ENCODE measurements at places on chromosomes 4 and X.
A peak's percentile ranks its signal among the peaks of the same experiment; 100 is the strongest.

DNA sequence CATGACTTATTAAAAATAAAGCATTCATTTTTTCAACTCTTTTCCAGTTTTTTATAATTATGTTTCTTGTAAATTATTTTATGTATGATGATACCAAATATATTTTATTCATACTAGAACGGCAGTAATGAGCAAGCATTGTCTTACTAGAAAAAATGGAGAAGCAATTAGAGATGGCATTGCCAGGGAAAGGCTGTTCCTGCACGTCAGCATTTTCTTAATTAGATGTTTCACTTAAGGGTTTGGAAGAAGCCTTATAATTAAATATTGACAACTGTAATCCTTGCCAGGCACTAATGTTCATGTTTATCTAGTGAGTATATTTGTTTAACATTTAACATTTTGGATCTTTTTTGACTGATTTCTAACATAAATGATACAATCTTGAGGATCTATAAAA lies 16.6 kb downstream of the FAM149A start:
- DNase-seq: no peak
- H3K27me3 ChIP-seq: peaks cover 17% of the 10 kb centered on the region
- H3K27ac ChIP-seq: no peak overlapping the region
- no peaks in the 10 kb centered on the region for H3K4me1 ChIP-seq

GRCh38 chrX:129842510-129843208 lies 1.0 kb downstream of the ZDHHC9 start:
- no peaks in the 10 kb centered on the region for H3K36me3 ChIP-seq
- no peaks in the 10 kb centered on the region for H3K27me3 ChIP-seq
- peak; percentile 40 for DNase-seq
- H3K4me3 ChIP-seq: peak overlapping the region; percentile 96

DNA sequence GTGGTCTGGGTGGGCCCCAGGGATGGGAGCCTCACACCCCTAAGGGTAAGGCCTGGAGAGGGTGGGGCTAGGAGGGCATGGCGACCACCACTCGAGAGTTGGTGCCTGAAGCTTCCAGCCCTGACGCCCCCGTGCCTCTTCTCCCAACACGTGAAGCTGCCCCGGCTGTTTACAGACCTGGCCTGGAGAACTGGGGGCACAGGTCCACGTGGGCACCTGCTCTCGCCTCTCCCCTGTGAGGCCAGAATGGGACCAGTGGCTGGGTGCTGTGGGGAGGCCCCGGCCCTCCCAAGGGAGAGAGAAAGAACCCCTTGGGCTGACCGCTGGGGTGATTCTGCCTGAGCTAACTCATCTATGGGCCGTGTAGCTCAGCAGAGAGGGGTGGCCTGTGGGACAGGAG lies 15.5 kb downstream of the NAT8L start:
- no peak overlapping the region for H3K4me3 ChIP-seq
- H3K27ac ChIP-seq: no peak overlapping the region
- no peaks in the 10 kb centered on the region for H3K27me3 ChIP-seq
- no peak for DNase-seq
- no peaks in the 10 kb centered on the region for H3K36me3 ChIP-seq

DNA sequence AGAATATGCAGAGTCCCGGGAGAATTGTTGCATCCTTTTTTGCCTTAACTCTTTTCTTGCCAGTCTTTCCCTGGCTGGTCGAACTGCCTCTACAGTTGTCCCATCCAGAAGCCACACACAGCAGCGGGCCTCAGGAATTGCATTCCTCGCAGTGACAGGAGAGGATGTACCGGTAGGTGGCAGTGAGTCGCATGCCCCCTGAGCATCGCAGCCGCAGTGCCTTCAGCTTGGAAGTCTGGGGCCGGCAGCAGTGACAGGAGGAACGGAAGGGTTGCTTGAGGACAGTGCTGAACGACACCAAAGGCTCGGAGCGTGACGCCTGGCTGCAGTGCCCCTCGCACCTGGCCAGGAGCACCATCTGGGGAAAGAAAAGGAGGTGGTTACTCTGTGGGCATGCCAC lies 23.5 kb downstream of the NDP start:
- peak; percentile 43 for DNase-seq
- H3K4me1 ChIP-seq: peaks cover 5% of the 10 kb centered on the region
- peaks cover 5% of the 10 kb centered on the region for H3K27me3 ChIP-seq
- no peaks in the 10 kb centered on the region for H3K36me3 ChIP-seq
- peak overlapping the region; percentile 17 for H3K4me3 ChIP-seq

GRCh38 chr4:37715889-37716402 lies 29.8 kb upstream of the RELL1 start:
- DNase-seq: peak; percentile 62
- H3K4me1 ChIP-seq: peaks cover 24% of the 10 kb centered on the region
- peak overlapping the region; percentile 55 for H3K27ac ChIP-seq
- H3K27me3 ChIP-seq: peaks cover 13% of the 10 kb centered on the region
- peaks cover 1% of the 10 kb centered on the region for H3K36me3 ChIP-seq

DNA sequence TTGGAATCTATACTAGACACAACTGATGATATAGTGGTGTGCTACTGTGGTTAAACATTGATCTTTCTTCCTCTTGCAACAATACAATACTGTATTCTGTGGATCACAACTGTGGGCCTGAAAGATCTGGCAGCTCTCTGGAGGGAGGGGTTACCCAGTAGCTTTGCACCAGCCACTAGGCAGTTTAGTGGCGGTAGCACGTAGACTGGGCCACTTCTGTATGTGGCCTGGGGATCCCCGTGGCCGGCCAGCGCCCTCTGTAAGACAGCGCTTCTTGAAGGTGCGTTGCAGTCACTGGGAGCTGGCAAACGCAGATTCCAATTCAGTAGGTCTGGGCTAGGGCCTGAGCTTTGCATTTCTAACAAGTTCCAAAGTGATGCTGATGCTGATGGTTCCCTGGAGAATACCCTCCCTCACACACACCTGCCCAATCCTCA lies 168.6 kb downstream of the MGST2 start:
- no peak overlapping the region for H3K4me3 ChIP-seq
- H3K27me3 ChIP-seq: peaks cover 2% of the 10 kb centered on the region
- no peak overlapping the region for H3K27ac ChIP-seq
- DNase-seq: no peak
- no peaks in the 10 kb centered on the region for H3K36me3 ChIP-seq

All from activated CD8-positive, alpha-beta memory T cell treated with anti-CD3 and anti-CD28 coated beads, Interleukin-2, amount 10 ng/mL, durations not matched to agents 7 days and 5 days (primary cell).